ENCODE measurements at places on chromosomes 7 and 10. TPM values are rescaled to one million over a fixed set of nuclear protein-coding genes. Genes with fewer than 3 reads are reported as not detected.
A peak's percentile ranks its signal among the peaks of the same experiment; 100 is the strongest.

The HOXA10 gene
- 9.9 TPM for total RNA-seq

GRCh38 chr7:138978541-138979184 is 2.5 kb downstream of the KIAA1549 start:
- DNase-seq = no peak

- DNase-seq = no peak
These were observed 50.5 kb downstream of the FZD1 start for GRCh38 chr7:91314591-91315323.

The ADCY1 gene
- total RNA-seq = 2.9 TPM

- DNase-seq = no peak
These were observed 81.2 kb upstream of the ITGB1 start for GRCh38 chr10:33039181-33039580.

DNA sequence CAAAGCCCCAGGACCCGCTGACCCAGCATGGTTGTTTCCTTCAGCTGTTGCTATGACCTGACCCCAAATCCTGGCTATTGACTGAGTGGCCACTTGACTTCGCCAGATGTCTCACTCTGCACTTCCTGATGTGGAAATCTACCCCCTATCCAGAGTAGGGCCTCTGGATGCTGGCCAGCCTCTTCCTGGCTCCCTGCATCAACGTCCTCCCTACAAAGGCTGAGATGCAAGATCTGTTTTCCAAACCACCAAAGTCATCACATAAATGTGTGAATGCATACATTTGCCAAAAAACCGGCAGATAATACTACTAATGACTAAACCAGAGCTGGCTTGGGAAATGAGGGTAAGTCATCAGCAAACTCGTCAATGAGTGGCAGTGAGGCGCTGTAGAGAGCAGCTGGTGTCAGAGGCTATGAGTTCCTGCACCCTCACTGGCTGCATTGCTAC is 70.4 kb downstream of the PYROXD2 start:
- no peak for DNase-seq

DNA sequence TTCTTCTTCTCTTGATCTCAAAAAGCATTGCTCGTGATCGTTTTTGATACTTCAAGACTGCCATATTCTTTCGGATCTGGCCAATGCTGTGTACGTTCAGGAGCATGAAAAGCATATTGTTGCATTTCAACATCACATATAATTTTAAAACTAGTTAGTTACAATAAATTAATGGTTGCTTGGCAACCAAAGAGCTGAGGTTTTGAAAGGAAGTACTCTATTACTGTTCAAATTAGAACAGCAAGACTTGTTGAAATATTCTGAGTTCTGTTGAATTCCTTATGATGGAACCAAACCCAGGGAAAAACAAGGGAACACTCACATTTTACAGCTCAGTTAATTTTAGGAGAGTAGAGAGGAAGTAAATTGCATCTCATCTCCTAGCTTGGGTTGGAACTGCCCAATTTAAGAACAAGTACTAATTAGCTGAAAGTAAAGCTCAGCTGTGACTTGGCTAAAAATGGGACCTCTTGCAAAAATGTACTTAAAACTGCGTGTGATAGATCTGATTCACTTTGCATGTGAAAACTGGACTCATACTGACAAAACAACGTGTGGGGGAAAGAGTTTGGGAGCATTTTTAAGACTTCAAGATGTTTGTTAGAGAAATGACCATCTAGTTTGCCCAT is 21.2 kb downstream of the OR9A2 start:
- DNase-seq = no peak

The ELN gene
- 58.1 TPM for total RNA-seq

The STEAP2 gene
- 8.3 TPM for total RNA-seq

- DNase-seq = peak; percentile 86
These were observed 19.9 kb downstream of the TCAF1 start for GRCh38 chr7:143882020-143882603.

The AKR1E2 gene
- 4.2 TPM for total RNA-seq

- DNase-seq = no peak
These were observed 198.7 kb downstream of the SKIDA1 start for GRCh38 chr10:21326594-21327288.

The NEUROG3 gene
- total RNA-seq = not detected

The ARMC3 gene
- not detected for total RNA-seq

- no peak for DNase-seq
These were observed 15.1 kb downstream of the BCAP29 start for GRCh38 chr7:107594961-107595737.

The ZNF488 gene
- total RNA-seq = 1.2 TPM

The CLEC5A gene
- total RNA-seq = not detected

DNA sequence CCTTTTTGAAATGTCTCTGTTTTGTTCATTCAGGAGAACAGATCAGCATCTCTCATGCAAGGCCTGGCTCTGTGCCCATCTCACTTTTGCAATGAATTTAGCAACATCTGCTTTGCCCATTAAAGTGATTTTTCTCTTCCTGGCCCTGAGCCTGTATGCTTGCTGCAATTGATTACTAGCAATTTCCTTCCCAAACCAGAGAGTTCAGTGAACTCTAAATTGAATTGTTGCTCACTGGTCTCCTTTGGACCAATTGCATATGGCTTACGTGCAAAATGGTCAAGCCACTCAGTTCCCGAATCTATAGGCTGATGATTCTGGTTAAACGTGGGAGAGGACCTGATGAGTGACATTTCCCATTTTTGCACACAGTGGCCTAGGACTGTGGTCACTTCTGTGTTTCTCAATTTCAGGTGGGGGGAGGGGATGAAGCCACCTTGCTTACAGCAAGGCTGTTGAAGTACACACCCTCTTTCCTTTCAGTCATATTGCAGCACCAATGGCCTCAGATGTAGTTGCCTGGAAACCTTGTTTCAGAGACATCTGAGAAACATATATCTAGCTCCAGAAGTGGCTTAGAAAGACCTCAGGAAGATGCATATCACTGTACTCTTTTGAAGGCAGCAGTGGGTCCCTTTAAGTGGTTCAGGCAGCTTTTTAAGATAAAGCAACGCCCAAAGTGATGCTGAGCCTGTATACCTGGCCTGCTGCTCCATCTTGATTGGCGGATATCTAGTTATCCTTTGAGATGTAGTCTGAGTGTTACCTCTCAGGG is 201.4 kb downstream of the PTEN start:
- DNase-seq = peak; percentile 45

The GPRIN2 gene
- 23.4 TPM for total RNA-seq

The PRF1 gene
- total RNA-seq = not detected

The CHAT gene
- 0.27 TPM for total RNA-seq

DNA sequence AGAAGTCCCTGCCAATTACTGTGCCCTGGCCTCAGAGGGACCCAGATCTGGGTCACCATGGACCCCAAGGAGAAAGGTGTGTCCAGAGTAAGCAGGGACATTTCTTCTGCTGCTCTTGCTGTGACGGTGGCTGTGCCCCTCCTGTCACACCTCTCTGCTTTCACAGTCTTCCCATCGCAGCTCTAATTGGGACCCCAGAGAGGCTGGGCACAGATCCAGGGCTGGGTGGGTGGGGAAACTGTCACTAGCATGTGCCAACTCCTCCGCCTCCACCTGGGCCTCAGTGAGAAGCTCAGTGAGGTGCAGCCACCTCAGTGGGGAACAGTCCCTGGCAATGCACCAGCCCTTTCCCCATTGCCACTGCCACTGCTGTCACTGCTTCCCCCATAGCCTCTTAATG is 37.3 kb upstream of the ADCYAP1R1 start:
- no peak for DNase-seq

DNA sequence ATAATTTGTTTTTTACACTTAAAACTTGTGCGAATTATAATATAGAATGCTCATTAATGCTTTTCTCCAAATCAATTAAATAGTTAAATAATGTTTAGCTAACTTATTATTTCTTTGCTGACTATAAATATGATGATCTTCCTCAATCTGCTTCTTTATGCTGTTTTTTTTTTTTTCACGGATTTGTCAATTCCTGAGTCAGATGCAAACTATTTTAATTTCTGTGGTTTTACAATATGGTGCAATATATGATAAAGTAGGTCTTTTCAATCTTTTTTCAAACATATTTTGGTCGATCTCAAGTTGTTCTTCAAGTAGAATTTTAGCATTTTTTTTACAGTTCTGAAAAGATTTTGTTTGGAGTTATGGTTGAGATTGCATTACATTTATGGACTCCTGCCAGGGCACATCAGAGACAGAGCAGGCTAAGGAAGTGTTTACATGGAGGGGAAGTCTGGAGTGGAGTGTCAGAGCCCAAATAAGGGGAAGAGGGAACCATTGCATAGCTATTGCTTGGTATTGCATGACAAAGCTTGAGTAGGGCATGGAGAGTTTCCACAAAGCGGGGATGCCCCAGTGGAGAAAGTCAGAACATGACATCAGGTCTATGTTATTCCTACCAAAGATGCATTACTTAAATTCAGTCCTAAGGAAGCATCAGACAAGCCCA is 204.4 kb downstream of the OTUD1 start:
- DNase-seq = no peak

DNA sequence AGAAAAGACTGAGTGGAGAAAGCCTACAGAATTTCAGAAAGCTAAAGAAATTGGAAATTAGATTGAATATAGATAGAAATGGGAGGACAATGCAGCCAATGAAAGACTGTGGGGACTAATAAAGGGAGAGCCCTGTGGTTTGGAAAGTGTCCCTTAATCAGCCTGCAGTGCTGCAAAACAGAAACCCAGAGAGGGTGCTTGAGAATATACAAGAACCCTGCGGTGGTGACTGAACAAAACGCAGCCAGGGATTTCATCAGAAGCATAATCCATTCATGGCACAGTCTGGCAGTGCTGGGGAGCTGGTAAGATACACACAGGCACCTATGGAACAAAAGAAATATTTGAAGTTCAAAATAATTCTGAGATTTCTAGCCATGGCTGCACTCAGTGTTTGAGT is 19.1 kb downstream of the CEP41 start:
- DNase-seq = no peak

The FOXI2 gene
- not detected for total RNA-seq

DNA sequence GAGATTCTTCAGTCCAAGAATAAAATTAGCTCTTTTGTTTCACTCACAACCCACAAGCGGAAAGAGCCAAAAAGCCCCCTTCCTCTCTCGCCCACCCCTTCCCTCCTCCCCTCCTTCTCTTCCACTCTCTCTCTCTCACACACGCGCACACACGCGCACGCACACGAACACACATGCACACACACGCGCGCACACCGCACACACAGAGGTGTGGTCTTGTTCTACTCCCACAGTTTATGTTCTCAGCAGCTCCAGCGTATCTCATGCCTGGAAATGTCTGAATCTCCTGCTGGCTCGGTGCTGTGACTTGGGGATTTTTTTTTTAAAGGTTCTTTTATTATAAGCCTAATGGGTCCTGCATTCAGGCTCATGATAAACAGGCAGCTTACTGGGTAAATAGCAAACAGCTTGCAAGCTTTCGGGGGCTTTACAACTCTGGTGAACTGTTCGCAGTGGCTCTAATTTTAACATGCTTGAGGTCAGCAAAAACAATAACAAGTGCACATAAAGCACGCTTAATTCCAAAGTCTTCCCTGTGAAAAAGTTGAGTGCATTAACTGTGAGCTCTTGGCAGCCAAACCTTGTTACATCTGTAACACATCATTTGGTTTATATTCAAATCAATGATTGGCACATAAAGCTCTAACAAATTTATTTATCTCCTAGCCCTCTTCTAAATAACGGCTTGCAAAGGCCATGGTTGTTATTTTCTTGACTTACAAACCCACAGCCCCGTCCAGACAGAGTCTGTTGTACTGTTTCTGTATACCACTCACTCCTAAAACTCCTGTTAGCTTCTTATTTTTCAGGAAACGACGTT is 424.1 kb upstream of the MGMT start:
- DNase-seq = peak; percentile 18

- no peak for DNase-seq
These were observed 40.9 kb upstream of the EFCAB10 start for GRCh38 chr7:105622106-105622731.

DNA sequence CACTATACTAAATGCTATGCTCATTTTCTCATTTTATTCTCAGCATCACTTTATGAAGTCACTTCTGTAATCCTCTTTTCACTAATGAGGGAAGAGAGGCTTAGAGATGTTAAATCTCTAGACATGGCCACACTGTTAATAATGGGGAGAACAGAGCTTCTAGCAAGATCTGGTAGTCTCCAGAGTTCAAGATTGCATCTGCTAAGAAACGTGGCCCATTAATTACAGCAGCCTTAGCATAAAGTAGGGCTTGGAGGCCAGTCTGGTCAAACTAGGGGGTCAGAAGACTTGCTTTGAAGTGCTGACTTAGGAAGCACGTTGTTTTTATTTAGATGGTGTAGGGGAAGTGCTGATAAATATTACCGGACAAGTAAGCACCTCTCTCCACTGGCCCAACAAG is 29.3 kb downstream of the ARL4A start:
- DNase-seq = no peak

DNA sequence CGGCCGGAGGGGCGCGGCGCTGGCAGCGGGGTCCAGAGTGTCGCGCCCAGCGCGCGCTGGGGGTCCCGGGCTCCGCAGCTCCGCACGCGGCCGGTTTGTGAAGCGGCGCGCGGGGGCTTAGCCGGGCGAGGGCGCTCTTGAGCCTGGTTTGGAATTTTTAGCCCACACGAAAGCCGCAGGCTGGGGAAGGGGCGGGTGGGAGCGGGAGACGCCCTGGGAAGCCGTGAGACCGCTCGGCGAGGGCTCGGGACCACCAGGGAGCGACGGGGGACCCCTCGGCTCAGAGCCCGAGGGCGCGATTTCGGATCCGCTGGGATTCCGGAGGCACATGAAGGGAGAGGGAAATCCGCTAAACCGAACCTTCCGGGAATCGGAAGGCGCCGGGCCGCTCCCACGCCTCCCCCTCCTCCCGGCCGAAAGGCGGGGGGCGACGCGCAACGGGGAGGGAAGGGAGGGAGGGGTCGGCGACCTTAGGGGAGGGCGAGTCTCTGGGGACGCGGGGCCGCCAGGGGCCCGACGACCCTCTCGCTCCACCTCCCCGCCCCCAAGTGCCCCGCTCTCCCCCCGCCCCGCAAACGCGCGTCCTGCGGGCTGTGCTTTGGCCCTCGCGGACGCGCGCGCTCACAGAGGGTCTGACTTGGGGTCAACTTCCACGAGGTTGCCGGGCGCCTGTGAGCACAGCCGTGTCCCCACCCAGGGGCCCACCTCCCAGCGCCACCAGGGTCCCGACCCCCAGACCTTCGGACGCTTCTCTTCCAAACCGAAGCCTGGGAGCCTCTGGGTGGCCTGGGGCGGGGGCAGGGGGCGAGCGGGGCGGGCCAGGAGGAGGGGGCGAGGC is 5.1 kb upstream of the ELFN1 start:
- peak; percentile 83 for DNase-seq

DNA sequence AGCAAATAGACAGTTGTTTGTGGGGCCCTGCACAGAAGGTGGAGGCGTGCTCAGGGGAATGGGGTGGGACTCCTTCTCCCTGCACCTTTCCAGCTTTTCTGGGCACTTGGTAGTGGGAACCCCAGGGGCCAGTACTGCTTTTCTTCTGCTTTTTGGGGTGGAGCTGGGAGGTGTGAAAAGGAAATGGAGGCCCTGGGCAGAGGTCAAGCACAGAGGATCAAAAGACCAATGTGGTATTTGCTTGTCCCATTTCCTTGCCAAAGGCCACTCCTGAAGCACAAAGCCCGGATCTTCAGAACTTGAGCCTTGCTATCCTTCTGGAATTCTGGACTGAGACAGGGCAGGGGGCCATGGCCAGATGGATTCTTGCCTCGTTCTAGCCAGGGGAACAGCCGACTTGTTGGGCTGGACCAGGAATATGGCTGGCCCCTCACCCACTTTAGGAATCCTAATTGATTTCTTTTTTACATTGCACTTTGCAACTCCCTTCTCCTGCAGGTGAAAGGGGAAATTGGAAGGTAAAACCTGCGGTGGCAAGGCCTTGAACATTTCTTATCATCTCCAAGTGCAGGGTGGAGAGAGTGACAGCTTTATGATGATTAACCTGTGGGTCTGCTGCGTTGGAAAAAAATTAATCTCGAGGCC is 26.5 kb downstream of the ADRA2A start:
- DNase-seq = no peak

Data from hepatocyte (in vitro differentiated cells).